ENCODE measurements at places on chromosomes 2 and 18.
A peak's percentile ranks its signal among the peaks of the same experiment; 100 is the strongest.

DNA sequence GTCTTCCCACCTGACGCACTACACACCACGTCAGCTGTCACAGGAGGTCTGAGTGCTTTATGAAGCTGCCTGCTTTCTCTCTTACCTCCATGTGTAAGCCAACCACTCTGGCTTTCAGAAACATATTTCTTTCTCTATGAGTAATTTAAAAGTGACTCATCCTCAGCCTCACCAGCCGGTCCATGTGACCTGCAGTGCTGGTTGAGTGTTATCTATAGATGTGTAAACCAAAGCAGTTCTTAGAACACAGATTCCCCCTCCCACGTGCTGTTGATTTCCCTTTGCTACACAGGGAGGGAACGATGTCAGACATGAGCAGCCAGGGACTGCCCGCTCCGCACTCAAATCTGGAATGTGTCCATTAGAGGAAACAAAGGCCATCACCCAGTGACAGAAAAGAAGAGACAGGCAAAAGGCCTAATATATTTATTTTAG lies 157.8 kb downstream of the BCL2 start:
- peak; percentile 78 for DNase-seq

GRCh38 chr2:98390571-98391476 lies 44.6 kb downstream of the CNGA3 start:
- DNase-seq: no peak

- no peak for DNase-seq
These were observed 68.9 kb downstream of the ZNF521 start for GRCh38 chr18:25282896-25283703.

DNA sequence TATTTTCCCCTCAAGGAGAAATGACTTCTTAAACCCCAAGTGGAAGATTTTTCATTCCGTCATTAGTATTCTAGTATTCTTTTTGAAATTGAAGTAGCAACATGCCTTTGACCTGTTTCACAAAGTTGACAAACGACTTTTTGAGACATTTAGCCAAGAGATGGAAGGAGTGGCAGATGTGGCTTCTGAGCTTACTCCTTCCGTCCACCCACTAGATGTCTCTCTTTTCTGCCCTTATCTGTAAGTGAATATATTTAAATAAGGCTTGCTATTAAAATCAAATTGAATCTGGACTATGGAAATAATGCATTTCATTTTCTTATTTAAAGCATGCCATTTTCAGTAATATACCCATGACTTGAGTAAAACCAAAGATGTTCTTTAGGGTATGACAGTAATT lies 74.1 kb downstream of the ACTR3 start:
- no peak for DNase-seq

DNA sequence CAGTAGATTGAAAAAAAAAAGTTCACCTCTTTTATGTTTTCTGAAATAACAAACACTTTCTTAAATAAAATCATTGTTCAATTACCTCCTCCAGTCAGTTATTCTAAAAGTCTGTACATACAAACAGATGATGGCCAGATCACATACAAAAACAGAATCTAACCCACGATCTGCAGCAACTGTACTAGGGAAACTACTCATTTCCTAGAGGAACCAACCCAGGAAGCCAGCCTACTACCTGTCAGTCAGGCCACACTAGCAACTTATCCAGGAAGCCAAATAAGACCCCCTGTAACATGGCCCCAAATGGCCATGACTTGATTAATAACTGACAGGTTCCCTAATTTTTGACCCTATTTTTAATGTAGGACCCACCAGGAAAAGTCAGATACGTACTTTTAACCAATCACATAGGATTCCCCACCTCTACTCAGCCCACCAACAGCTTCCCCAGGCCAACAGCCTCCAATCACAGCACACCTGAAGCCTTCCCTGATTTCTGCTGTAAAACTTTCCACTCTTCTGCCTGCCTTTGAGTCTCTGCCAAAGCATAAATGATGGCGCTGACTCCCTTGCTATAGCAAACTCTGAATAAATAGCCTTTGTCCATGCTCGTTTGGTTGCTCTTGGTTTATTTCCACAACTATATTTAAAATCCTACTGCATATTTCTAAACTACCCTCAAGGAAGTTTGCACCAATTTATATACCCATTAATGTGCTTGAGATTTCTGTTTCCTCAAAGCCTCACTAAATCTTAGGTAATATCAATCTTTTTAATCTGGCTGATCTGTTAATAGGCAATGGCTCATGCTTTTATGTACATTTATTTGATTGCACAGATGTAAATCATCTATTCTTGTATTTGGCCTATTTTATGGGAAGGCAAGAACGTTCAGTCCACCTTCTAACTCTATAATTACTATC lies 486.4 kb downstream of the FBXO15 start:
- DNase-seq: no peak

DNA sequence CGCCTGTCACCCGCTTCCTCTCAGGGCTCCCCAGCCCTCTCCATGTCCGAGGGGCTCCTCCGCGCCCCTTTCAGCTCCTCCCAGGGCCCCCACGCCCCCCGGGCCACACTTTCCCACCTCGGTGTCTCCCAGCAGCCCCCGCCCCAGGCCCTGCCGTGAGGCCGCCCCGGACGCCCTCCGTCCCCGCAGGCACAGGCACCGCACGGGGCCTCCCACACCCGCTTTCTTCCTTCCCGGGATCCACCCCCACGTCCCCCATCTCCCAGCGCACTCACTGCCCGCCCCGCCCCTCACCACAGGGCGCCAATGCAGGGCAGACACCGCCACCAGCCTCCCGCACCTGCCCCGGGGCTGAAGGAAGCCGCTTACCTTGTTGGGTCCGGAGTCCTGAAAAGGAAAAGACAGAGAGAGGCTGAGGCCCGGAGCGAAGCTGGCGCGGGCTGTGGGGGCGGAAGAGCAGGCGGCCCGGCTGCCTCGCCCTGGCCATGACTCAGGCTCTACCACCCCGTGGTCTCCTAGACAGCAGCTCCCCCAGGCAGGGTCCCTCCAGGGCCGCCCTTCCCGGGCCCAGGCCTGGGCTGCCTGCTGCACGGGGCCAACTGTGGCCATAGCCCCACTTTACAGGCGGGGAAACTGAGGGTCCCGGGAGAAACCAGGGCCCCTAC lies 37.7 kb downstream of the KIF1A start:
- DNase-seq: no peak

- no peak for DNase-seq
These were observed 2.6 kb upstream of the FAM136A start for GRCh38 chr2:70304498-70304897.
